PC-3 (cell line): ENCODE measurements at places on chromosomes 7 and 10. TPM values are rescaled to one million over a fixed set of nuclear protein-coding genes. Genes with fewer than 3 reads are reported as not detected.

Gene PGAM2
- total RNA-seq, result 0.35 and 0.95 TPM in 2 replicates

- no peak for DNase-seq
Measured at GRCh38 chr10:86392723-86393094, 26.1 kb upstream of the GRID1 start.

GRCh38 chr7:14197280-14197679 is 207.8 kb upstream of the ETV1 start:
- no peak for DNase-seq

DNA sequence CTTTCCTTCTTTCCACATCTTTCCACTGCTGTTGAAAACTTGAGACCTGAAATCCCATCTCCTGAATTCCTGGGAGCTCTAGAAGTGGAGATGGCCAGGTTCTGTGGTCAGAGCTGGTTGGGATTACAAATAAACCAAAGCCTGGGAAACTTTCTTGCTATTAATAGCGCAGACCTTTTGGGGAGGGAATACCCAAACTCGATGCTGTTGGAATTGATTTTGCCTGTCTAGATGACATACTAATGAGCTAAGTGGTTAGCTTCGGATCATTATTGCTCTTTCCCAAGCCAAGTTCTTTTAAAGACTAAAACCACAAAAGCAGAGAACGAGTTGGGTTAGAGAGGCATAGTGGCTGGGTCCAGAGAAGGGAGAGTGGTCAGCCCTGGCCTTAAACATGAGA is 76.6 kb downstream of the TCF7L2 start:
- no peak for DNase-seq

Gene AUTS2
- not detected in 2 replicates for total RNA-seq

DNA sequence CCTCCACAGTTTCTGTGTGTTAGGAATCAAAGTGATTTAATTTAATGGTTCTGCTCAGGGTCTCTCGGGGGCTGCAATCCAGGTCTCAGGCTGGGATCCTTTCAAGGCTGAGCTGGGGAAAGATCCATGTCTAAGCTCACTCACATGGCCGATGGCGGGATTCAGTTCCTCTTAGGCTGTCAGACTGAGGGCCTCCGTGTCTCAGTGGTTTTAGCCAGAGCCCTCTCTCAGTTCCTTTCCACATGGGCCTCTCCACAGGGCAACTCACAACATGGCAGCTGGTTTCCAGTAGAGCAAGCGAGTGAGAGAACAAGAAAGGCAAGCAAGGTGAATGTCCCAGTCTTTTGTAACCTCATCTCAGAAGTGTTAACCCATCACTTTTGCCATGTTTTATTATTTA is 26.9 kb downstream of the CAV1 start:
- no peak for DNase-seq

Gene RPEL1
- not detected in 2 replicates for total RNA-seq

Gene TMEM236
- 0.04 TPM in 1 of 2 replicates, not detected in the other for total RNA-seq

DNA sequence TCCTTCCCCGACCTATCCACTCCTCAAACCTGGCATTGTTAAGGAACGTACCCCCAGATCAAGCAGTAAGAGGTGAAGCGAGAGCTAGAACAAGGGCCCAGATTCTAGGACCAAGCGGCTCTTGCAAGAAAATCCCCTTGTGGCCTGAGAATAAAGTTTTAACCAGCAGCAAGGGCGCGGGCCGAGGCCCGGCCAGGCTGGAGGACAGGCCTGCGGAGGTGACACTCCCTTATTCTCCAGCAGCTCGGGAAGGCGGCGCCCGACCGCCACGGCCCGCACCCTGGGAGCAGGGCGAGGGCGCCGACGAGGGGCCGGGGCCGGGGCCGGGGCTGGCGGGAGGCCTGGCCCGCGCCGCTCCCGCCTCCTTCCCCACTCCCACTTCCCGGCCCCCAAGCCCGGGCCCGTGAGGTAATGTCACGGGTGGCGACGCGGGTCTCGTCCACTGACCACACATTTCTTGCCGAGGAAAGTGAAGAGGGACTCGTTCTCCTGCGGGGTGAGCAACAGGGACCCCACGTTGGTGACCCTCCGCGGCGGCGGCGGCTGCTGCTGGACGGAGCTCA is 551 bp downstream of the WASL start:
- peak; percentile 28 for DNase-seq

Gene POLR2J
- 71.6 and 101 TPM in 2 replicates for total RNA-seq

DNA sequence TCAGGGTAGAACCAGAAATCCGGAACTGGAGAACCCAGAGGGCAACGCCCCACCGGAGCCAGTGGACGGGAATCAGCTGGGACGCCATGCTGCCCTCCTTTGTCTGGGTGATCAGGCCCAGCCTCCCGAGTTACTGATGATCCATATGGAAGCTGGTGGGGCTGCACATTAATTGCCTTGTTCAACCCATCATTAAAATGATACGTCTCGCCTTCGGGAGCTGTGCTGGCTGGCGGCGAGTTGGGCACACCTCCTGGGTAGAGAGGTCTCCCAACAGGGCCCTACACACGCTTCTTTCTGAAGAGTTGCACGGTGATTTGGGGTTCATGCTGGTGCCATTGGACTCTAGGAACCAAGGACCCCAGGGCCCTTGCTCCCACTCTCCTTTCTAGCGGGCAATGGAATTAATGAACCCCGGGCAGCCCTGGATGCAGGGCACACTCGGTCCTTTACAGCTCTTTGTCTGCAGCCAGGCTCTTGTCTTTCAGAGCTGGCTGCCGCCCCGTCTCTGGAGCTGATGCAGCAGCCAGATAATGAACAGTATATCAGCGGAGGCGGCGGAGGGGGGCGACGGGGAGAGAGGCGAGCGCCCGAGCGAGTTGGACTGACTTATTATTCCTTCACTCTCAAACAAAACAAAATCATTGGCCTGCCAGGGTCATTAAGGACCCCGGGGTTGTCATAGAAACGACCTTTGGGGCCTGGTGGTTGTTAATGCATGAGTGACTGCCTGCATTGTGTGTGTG is 412.2 kb upstream of the ZMIZ1 start:
- DNase-seq, result no peak

DNA sequence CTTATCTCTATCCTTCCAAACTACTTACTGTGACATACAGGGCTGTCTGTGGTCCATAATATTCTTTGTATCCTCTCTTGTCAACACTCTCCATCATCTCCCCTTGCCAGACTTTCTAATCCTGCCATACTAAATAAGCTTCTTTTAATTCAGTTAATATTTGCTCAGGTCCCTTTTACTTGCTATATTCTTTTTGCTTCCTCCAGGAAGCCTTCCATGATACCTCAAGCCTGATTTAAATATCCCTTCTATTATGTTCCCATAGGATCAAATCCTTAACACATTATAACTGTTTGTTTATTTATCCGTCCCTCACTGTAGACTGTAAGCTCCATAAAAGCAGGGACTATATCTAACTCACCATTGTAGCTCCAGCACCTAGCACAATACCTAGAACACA is 7.2 kb upstream of the PPP3CB start:
- no peak for DNase-seq

GRCh38 chr7:107779647-107780099 is 23.4 kb downstream of the SLC26A3 start:
- DNase-seq, result no peak

Gene AS3MT
- 1.7 and 3.5 TPM in 2 replicates for total RNA-seq

Gene HDAC9
- 6.8 and 7.8 TPM in 2 replicates for total RNA-seq

Gene TRIL
- total RNA-seq, result 0.12 and 0.29 TPM in 2 replicates

Gene DNTT
- total RNA-seq, result not detected in 2 replicates

- DNase-seq, result no peak
Measured at GRCh38 chr10:106761906-106762305, 402.6 kb downstream of the SORCS1 start.

- DNase-seq, result no peak
Measured at GRCh38 chr10:107657851-107658250, 493.3 kb upstream of the SORCS1 start.

- no peak for DNase-seq
Measured at GRCh38 chr10:11113156-11113555, 95.5 kb downstream of the CELF2 start.

GRCh38 chr7:16849296-16850148 is 32.3 kb downstream of the AGR3 start:
- DNase-seq, result no peak

DNA sequence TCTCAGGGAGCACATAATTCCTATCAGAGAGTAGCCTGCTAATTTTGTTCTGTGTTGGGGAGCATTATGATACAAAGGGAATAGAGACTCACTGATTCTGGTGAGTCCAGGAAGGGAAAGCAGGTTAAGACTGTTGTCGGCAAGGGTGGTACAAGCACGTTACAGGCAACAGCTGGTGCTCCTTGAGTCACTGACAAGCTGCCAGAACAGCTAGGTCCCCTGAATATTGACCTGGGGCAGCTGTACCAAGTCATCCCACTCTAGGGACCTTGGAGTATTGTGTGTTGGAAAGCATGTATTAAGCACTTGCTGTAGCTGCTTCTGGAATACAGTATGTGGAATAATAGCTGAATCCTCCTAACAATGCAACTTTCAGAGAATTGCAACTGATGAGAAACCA is 37.0 kb upstream of the GLCCI1 start:
- DNase-seq, result no peak

GRCh38 chr10:132534391-132535064 is 3.1 kb upstream of the INPP5A start:
- no peak for DNase-seq

DNA sequence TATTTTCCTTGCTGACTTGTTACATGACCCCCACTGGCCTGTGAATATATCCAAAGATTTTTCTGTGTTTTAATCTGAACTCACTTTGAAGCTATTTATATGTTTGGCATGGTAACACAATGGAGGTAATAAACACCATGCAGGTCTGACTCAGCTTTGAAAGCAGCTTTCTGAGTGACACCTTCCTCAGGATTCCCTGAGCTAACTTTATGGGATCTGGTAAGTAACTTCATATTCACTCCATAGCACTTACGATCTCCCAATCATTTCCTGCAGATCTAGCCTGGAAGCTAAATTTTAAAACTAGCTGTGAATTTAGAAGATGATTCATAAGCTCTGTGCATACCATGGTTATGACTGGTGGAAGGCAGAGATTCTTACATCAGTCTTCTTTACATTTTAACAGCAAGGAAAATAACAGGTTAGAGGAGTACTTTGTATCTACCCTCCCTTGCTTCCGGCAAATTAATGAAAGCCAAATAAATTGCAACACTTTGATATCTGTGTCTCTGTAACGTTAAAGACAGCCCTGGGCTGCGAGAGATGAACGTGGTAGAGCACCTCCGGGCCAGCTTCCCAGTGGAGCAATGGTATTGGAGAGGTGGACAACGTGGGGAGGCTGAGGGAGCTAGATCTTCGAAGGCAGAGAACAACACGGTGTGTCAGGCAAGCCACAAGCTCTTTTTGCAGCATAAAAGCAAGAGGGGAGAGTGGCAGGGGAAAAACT is 170.2 kb upstream of the KLF14 start:
- peak; percentile 95 for DNase-seq
